ENCODE measurements at places on chromosomes 6 and 20.

GRCh38 chr6:123844011-123844410 lies 40.3 kb downstream of the NKAIN2 start:
- DNase-seq = no peak

GRCh38 chr6:15504581-15505350 lies 158.1 kb downstream of the DTNBP1 start:
- DNase-seq = no peak

DNA sequence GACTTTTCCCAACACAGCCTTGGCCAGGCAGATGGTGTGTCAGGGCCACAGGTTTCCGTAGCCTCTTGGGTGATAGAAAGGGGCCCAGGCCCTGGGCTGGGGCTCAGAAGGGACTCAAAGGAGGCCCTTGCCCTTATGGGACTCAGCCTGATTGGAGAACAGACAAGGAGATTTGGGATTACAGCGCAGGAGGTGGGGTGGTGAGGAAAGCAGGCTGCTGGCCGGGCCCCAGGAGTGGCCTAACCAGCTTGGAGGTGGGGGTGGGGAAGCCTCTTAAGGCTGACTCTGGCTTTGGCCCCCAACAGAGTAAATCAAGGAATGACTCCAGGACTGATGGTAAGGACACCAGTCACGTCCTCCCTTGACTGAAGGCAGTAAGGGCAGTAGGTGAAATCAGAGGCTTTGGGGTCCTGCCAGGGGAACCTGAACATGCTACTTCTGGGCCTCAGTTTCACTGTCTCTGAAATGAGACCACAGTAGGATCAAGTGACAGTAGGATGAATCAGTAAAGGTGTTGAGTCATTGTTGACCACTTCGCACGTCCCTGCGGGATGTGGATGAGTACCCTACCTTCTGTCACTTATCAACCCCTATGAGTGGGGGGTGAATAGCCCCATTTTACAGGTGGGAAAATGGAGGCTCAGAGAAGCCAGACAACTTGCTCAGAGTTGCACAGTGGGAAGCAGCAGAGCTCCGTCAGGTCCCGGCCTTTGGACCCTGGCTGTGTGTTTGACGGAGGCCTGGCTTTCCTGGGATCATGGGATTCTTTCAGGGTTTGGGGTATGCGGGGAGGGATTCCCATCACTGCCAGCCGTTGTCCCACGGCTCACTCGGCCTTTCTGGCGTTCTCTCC lies 4.5 kb downstream of the SNAI1 start:
- no peak for DNase-seq

DNA sequence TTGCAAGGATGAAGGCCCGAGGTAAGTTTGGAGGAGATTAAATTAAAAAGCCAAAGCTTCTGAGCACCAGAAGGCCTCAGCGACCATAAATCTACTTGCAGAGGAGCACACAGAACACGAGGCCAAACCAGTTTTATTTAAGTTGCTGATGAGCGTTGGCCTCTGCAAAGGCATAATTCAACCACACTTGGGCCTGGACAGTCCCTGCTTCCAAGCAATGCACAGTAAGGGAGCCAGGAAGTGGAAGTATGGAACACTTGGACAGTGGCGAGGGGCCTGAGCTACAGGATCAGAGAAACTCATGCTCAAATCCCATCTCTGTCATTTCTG lies 92.8 kb downstream of the PTPRT start:
- no peak for DNase-seq

DNA sequence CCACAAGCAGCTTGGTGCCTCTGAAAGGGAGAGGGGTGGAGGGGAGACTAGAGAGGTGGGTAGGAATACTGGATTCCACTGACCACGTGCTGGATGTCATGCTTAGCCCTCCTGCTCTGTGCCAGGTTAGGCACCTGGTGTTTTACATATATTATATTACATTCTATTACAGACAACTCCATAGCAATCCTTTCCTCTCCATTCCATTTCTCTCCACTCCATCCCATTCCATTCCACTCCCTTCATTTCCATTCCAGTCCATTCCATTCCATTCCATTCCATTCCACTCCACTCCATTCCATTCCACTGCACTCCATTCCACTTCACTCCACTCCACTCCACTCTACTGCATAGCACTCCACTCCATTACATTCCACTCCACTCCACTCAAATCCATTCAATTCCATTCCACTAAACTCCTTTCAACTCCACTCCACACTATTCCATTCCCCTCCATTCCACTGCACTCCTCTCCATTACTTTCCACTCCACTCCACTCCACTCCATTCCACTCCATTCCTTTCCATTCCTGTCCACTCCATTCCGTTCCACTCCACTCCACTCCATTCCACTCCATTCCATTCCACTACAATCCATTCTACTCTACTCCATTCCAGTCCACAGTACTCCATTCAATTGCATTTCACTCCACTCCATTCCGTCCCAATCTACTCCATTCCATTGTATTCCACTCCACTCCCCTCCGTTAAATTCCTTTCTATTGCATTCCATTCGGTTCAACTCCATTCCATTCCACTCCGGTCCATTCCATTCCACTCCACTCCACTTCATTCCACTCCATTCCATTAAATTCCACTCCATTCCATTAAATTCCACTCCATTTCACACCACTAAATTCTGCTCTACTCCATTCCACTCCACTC lies 27.2 kb upstream of the DEFB125 start:
- no peak for DNase-seq

- peak; percentile 45 for DNase-seq
These were observed 735 bp downstream of the FAM135A start for GRCh38 chr6:70413992-70414494.

GRCh38 chr6:49530141-49530776 lies 20.2 kb upstream of the C6orf141 start:
- DNase-seq = no peak
